ENCODE measurements at places on chromosomes 5 and 9. TPM values are rescaled to one million over a fixed set of nuclear protein-coding genes. Genes with fewer than 3 reads are reported as not detected.

GRCh38 chr5:86665984-86666760 lies 48.4 kb downstream of the COX7C start:
- no peak for DNase-seq

Gene MELK
- 1.2 TPM for polyA plus RNA-seq

Gene TRIM7
- polyA plus RNA-seq = 0.82 TPM

Gene RGS7BP
- polyA plus RNA-seq = 5.8 TPM

Data from ovary (tissue), 10 donors.